Stimulated activated CD4-positive, alpha-beta T cell treated with anti-CD3 and anti-CD28 coated beads, Interleukin-1b, Interleukin-23, amount 100 ng/mL, for 24 hours (primary cell): ENCODE measurements at places on chromosomes 5 and 9.

- DNase-seq = no peak
These were observed 418.3 kb upstream of the IRX1 start for GRCh38 chr5:3177338-3177737.

DNA sequence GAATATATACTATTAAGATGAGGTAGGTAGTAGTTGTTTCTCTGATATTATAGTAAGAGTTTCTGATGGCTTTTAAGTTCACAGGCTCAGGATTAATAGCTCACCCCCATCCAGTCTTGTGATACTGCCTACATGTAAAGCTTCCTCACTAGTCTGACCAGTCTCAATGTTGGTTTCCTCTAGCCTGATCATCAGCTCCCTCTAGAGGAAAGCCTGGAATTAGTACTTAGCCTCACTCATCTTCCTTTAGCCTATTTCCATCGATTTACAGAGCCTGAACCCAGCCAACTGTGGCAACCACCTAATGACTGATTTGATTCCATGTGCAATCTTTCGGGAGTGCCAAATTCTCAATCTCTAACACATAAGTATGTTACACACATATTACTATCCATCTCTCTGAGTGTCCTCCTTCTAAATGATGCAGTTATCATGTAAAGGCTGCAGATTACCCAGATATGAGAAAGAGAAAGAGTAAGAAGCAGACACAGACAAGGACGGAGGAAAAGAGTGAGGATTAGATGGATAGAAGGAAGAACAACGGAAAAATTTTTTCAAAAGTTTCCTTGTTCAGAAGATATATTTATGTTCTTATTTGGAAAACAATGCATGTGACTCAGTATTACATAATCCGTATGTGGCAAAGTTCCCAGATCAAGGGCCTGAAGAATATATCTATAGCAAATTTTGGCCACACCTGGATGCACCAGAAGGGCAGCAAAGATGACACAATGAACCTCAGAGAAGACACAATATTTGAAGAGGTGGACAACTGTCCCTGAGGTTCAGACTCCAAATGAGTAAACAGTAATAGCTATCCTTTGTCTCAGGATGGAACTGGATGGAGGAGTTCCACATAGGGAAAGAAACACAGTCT, 333.7 kb downstream of the ELAVL2 start:
- DNase-seq = no peak

DNA sequence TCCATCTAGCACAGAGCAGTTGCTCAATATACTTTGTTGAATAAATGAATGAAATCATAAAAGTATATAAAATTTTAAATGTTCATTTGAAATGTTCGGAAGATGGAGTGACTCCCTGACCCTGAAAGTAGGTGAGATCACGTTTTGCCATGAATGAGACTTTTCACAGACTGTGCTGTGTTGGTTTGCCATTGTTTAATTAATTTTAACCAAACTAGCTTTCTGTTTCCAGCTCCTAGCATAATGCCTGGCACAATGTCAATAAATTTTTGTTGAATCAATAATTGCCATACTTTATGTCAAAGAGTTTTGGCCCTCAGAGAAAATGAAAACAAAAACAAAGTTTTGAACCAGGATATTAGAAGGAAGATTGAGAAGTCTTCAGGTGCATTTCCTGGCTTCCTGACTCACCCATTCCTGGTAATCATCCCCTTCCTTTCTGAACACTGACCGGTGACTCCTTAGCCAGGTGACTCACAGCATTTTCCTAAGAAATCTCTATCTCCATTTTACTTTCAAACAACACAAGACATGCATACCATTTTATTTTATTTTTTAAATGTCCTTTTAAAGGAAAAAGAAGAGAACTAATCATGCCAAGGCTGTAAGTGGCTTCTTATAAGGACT, 15.1 kb downstream of the SLC28A3 start:
- no peak for DNase-seq

DNA sequence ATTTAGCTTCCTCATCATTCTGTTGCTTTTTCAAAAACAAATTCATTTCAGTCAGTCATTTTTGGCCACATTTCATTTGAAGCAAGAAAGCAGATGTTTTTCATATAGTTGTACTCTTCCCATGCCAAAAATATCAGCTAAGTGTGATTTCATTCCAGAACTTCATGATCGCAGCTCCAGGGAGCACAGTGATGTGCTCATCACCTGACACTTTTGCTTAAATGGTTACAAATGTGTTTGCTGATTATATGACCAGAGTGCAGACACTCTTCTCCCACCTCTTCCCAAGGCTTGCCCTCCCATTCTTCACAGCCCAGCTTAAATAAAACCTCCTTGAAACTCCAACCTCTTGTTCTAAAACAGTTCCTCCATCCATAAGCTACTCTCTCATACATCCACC, 32.6 kb downstream of the GABRB2 start:
- DNase-seq = no peak

DNA sequence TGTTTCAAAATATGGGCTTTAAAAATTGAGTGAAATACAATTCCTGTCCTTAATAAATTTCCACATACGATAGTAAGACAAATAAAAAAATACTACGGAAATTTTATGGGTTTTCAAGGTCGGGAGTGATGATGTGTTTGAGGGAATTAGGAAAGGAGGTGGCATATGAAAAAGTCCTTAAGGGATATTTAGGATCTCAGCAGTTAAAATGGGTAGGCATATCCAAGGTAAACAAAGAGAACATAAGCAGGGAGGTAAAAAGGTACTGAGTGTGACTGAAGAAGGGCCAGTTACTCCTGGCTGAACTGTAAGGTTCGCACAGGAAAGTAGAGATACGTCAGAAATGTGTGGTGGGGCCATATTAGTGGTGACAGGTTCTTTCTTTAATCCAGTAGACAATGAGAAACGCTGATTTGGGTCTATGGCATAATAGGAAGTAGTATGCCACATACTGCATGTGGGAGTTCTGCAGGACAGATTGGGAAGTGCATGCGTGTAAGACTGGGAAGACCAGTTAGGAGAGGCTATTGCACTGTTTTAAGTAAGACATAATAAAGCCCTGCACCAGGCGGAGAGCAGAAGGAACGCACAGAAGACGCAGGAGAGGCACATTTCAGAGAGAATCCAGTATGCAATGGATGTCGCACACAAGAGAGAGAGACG, 937 bp upstream of the HMGCR start:
- DNase-seq = peak; percentile 1

- DNase-seq = no peak
These were observed 2.1 kb upstream of the TLX3 start for GRCh38 chr5:171306781-171307591.
